T47D (cell line): ENCODE measurements at places on chromosomes 12 and 14.

- no peak for DNase-seq
These were observed 303.4 kb downstream of the APAF1 start for GRCh38 chr12:98948343-98948949.

DNA sequence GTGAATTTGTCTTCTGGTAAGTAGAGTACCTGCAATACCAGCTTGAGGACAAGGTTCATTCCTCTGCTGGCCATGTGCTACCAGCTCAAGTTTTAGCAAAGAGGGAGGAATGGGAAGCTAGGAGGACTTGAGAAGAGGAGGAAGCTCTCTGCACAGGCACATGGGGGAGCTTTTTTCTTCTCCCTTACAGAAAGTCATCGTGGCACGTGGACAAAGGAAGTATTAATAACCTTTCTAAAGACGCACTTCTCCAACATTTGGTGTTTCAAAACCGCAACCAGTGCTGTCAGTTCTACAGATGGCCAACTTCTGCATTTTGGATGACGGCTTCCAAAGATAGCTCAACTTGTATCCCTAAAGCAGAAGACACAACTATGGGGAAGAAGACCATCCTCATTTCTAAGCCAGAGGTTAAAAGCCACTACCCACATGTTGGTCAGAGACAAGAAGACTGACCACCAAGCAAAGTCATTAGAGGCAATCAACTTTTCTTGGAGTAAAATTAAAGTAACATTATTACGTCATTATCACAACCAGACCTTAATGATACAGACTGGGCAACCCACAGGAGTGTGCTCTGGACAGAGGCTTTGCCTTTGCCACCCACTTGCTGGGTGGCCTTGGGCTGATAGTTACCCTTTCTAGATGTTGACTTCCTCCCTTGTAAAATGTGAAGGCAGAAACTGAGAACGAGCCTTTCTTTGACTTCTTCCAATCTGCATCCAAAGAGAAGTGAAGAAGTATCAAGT lies 12.3 kb upstream of the TMED10 start:
- DNase-seq: no peak

DNA sequence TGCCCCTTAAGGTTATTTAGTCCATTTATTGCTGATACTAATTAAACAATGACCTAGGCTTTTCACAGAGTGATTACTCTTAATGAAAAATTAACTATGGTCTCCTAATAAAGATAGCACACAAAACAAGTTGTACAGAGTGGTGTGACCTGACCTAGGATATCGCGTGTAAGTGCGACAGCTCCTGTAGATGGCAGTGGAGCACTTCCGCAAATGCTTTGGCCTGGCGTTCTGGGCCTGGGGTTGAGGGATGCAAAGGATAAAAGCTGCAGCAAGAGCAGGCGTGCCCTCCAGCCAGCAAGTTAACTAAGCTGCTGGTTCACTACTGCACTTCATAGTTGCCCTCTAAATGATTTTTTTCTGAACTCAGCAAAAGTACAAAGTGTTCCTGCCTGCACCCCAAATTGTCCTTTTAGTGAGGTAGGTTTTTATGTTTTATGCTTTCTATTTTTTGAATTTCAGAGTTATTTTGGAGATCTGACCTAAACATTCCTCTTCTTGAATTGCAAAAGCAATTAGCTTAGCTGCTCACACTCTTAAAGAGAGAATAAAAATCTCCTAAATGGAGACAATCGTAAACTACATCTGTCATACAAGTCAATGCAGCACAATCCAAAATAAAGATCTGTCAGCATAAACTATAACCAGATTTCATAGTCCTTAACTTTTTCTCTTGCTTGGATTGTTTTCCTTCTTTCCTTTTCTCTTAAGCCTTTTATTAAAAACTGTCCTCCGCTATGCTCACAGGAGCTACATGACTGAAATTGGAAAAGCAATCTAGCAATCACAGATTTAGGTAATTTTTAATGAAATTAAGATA lies 379.6 kb downstream of the LRIG3 start:
- peak; percentile 16 for DNase-seq

- no peak for DNase-seq
These were observed 321.0 kb downstream of the BCL11B start for GRCh38 chr14:98951031-98951430.

GRCh38 chr12:106764220-106764619 lies 10.3 kb upstream of the RIC8B start:
- DNase-seq: no peak

DNA sequence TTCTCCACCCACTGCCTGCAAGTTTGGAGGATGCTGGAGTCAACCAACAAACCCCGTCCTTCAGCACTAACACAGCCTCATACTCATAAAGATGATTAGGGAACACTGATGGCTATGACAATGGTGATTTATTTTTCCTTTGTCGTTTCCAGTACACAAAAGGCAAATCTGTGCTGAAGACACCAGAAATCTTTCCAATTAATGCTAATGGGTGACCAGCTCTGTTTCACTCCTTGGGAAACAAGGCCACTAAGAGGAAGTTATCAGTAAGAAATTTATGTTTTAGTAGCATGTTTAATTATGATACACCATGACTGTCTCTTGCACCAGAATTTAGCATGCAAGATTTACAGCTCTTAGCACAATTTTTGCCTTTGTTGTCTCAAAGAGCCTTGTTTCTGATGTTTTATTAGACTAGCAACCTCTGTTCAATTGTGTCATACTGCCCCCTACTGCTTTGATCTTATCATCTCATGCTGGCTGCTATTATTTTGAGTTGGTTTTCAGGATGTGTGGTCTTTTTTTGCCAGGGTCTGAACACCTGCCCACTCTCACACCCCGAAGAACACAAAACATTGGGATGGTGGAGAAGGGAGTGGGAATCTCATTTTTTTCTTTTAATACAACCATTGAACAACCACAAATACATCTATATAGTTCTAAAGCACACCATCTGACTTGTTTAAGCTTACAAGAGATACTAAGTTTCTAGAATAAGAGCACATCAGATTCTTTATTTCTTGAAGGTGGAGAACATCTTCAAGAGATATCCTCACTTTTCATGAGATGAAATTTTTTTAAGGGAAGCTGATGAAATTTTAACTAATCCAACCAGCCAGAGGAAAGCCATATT lies 160.9 kb downstream of the SPTSSA start:
- peak; percentile 59 for DNase-seq

GRCh38 chr12:79873201-79873600 lies 61.7 kb downstream of the PPP1R12A start:
- no peak for DNase-seq

DNA sequence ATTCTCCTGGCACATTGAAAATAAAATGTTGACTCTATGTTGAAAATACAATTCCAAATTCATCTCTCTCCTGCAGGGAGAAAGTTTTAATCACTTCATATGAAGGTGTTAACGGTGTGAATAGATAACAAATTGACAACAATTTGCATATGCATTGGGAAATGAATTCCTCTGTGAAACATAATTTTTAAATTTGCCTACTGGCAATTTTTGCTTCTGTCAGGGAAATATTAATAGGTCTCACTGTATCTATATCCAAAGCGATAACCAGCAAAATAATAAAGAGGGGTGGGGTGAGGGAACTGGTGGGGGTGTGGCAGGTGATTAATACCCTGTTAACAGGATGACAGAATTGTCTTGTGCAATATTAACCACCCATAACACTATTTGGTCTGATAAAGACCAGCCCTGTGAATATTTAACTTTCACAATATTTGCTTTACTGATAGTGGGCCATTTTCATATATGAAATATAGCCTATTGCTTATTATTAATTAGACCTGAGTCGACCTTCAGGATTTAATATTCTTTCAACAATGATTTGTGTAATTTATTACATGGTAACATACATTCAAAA lies 239.0 kb upstream of the SSTR1 start:
- DNase-seq: no peak
